Forelimb muscle (tissue), 1 donor: ENCODE measurements at places on chromosomes 3 and 15. TPM values are rescaled to one million over a fixed set of nuclear protein-coding genes. Genes with fewer than 3 reads are reported as not detected.

SLC35G2 gene
- 1.7 TPM for polyA plus RNA-seq

RBP2 gene
- polyA plus RNA-seq: 0.32 TPM

DNA sequence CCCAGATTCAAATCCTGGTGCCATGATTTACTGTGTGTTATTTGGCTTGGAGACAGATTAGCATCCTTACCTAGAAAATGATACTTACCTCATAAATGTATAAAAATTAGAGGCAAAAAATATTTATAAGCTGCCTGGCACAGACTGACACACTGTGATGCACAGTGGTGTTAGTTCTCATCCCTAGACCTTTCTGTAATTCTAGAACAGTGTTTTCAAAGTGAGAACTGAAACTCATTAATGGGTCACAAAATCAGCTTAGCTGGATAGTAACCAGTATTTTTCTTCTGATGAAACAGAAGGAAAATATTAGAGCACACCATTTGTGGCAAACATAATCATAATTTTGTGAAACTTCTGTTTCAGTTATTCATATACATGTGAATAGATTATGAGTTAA is 17.9 kb upstream of the MTHFS start:
- DNase-seq: no peak

- no peak for DNase-seq
Observed at GRCh38 chr3:13141183-13141582, 68.0 kb upstream of the IQSEC1 start.
